ENCODE measurements at places on chromosomes 11 and 22.

GRCh38 chr11:64230171-64230984 lies at the start of gene DNAJC4:
TSS of gene DNAJC4 (plus strand) at chr11:64230548. CDS start at chr11:64230855, 307 bp downstream.
- peak; percentile 60 for DNase-seq

DNA sequence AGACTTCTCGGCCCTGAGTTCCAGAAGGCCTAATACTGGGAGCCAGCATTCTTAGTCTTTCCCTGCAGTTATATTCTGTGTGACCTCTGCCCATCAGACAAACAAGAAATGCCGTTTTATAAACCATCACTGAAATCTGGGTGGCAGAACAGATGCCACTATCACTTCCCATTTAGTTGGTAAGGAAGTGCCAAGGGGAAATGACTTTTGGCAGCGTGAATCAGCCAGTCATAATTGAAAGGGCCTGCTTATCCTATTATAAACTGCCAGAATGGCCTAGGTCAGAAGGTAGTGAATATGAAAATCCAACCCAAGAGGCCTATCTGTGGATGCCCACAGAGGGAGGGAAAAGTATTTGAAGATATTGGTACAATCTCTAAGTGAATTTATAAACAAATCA lies 646.8 kb upstream of the CCDC90B start:
- DNase-seq: no peak

DNA sequence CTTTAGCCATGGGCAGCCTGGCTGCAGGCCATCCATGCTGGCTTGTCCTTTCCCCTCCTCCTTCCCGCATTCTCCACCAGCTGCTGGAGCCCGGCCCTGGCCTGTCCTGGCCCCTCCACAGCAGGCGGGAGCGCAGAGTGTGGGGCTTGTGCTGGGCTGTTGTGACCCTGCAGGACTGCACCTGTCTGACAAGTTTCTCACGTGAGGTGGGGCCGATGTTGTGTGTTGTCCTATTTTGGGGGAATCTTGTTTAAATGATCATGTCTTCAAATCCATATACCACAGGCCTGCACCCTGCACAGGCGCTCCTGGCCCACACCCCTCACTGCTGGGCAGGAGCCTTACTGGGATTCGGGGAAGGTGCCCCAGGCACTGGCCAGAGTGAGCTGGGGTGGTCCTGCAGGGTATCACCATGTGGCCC lies 30.4 kb downstream of the TBC1D22A start:
- no peak for DNase-seq

DNA sequence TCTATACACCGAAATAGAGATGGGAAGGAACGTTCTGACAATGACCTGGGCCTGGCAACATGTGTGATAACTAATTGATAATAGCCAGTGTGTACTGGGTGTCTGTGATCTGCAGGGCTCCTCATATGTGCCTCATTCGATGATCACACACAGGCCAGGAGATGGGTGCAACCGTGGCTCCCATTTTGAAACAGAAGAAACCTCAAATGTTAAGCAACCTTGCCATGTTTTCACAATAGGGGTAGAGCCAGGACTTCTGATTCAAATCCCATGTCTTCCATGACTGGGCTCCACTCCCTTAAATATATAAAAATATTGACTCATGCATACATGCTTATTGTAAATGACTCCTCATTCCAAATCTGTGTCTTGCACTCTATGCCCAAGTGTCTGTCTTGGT lies 11.1 kb downstream of the APOL3 start:
- DNase-seq: no peak

GRCh38 chr22:23284504-23285033 lies 104.3 kb downstream of the BCR start:
- DNase-seq: no peak

- DNase-seq: peak; percentile 81
Measured at GRCh38 chr22:37345863-37346504, 63.7 kb downstream of the CYTH4 start.

DNA sequence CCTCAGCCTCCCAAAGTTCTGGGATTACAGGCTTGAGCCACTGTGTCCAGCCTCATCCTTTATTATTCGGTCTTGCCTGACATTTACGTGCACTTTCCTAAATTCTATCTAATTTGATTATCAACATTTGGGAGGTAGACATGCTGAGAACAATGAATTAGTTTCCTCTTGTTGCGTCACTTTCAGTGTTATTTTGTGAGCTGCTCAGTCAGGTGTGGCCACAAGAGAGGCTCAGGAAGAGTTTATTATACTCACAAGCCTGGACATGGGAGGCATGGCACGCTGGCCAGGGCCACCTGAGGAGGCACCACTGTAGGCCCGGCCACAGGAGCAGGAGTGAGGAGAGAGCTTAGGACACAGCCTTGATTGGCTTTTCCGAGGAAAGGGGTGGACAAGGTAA lies 59.7 kb upstream of the RBFOX2 start:
- no peak for DNase-seq

DNA sequence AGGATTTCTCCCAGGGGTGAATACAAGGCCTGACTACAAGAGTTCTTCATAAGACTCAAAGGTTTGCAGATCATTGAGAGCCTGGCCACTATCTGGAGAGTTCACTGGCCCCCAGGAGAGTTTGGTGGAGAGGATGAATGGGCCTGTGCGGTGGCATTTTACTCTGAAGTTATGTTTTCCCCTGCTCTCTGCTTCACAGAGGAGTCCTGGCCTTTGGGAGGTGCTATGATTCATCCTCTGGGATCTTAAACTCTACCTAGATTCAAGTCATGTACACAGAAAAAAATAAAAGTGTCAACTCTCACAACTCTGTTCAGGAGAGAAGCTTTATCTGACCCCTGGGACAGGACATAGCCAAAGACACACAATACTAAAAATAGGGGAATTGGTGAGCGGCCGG lies 159.1 kb upstream of the CARD18 start:
- DNase-seq: no peak

- no peak for DNase-seq
Measured at GRCh38 chr11:12160680-12161079, 50.3 kb downstream of the MICAL2 start.

GRCh38 chr11:888310-889212 lies 22.0 kb downstream of the CHID1 start:
- DNase-seq: no peak

Data from MG63 (cell line).